ENCODE measurements at places on chromosomes 6 and 20. TPM values are rescaled to one million over a fixed set of nuclear protein-coding genes. Genes with fewer than 3 reads are reported as not detected.

Gene SLC26A8
- total RNA-seq: not detected

Gene SEL1L2
- total RNA-seq: not detected

Gene CNR1
- total RNA-seq: not detected

Gene PRL
- not detected for total RNA-seq

Gene FERMT1
- 0.32 TPM for total RNA-seq

Gene CRISP2
- total RNA-seq: not detected

Gene OR2H1
- not detected for total RNA-seq

Gene MPIG6B
- total RNA-seq: 0.16 TPM

Gene DNMT3B
- 2.6 TPM for total RNA-seq

Gene C4B
- 3.0 TPM for total RNA-seq

Gene LY6G5C
- 2.3 TPM for total RNA-seq

Gene PKIB
- total RNA-seq: 0.52 TPM

DNA sequence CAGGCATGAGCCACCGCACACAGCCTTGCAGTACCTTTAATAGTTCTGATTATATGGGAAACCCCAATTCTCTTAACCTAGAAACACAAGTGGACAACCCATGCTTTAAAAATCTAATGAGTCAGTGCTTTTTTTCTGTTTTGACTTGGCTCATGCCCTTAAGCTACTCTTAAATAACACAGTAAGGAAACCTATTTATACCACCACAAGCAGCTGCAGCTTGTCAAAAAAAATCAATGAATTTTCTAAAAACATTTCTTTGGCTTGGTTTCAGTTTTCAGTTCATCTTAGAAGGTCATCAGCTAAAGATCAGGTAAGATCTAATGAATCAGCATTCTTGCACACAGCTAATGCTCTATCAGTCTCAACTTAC, 124.1 kb upstream of the DST start:
- DNase-seq: no peak

DNA sequence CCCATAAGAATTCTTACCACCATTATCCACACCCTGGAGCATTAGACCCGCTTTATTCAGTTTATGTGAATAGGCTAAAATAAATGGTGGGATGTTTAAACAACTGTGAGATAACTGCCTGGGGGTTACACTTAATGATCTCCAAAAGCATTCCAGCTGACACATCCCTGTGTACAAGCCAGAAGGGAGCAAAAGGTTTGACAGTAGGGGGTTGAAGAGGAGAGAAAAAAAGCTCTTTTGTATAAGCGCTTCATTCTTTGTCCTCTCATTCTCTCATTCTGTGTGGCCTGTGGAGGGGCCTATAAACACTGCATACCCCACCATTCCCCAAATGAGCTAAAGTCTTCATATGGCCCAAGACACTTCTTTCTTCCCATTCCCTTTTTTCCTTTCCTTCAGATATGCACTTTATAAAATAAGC, 30.8 kb upstream of the COL21A1 start:
- DNase-seq: no peak

GRCh38 chr6:45946887-45947286, 68.8 kb downstream of the CLIC5 start:
- DNase-seq: no peak

DNA sequence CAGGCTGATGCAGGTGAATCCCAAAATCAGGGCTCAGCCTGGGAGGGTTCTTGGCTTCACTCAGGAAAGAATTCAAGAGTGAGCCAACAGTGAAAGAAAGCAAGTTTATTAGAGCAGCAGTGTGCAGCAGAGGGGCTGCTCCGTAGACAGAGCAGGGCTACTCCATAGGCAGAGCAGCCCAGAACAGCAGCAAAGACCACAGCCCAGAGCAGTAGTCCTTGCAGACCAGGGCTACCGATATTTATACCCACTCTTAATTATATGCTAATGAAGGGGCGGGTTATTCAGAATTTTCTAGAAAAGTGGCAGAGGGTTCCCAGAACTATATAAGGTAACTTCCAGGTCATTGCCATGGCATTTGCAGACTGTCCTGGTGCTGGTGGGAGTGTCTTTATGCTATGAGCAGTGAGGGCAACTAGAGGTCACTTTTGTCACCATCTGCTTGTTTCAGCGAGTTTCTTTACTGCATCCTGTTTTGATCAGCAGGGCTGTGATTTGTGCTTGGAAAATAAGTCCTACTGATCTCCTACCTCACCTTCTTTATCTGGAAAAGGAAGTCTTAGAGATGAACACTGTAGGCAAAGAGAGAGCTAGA, 39.8 kb upstream of the PTPN1 start:
- DNase-seq: no peak

DNA sequence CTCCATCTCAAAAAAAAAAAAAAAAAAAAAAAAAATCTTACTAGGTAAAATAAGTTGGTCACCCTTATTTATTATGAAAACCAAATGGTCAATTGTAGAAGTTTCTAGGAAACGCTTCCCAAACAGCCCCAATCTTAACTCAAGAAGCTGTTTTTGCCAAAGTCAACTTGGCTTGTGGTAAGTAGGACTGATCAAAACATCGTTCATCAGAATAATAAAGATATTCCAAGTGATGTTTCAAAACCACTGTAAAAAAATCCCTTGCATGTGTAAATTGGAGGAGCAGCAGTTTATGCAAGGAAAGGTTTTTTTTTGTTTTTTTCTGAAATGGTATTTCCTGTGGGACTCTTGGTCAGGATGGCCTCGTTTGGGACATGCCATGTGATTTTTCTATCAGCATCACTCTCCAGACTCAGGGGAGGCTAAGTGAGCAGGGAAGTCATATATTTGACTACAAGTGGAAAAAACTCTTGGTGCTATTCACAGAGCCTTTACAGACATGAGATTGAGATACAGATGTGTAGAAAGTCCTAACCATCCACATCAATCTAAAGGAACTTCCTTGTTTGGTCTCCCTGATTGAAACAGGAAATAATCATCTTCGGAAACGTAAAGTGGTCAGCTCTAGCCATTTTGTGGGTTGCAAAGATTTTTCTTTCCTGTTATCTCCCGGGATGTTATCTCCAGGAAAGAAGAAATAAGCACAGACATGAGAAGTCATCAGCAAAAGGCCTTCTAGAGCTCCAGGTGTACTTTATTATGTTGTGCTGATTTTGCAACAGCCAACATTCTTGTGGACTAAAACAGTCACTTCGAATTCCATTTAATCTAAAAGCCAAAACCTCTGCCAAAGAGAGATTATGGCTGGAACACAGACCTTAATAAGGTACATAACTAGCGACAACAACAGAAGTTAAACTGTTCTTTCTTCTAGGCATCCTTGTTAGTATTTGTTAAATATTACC, 177.8 kb downstream of the EDN1 start:
- no peak for DNase-seq

- DNase-seq: no peak
Measured at GRCh38 chr6:36851149-36851614, 11.9 kb upstream of the CPNE5 start.

DNA sequence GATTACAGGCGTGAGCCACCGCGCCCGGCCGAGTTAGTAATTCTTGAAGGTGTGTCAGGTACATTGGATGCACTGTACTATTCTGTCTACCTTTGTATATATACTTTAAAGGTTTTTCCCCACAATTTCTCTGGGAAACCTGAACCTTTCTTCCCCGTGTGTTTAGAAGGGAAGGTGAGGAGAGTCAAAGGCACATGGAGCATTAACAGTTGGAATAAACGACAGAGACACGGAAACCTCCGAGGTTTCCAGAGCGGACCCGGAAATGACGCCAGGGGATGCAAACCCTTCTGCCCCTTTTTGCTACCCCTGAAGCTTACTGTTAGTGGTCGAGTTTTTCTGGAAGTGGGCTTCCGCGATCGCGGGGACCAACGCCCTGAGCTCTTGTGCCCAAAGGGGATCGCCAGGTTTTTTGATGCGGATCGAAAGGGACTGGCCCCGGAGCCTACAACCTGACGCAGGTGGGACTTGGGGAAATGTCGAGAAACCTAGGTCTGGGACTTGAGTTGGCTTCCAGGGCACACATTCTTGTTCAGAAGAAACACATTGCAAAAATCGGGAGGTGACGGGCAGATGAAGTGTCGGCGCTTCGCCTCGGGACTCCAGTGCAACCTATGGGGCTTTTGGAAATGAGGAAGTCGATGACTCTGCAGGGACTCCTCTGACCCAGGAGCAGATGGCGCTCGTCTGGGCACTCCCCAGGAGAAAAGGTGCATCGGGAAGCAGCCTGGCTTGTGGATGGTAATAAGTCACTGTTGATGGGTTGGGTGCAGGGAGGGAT, 218.2 kb downstream of the OR2B2 start:
- DNase-seq: peak; percentile 43

DNA sequence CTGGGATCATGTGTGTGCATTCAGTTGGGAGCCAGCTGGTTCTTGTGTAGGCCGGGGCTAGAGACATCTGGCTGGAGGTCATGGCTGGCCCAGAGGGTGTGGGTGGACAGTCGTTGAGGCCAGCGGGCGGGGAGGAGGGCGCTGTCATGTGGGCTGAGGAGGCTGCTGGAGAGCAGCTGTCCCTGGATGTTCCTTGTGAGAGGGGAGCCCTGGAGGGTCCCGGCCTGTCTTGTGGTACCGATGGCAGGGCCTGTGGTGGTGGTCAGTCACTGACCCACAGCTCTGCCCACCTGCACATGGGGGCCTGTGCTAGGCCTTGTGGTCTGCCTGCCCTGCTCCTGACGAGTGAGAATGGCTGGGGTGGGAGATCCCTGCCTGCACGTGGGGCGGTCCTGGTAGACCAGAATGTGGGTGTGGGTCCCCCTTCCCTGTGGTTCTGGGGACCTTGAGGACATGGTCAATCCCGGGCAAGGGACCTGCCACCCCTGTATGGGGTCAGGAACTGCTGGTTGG, 1.9 kb upstream of the C20orf204 start:
- DNase-seq: no peak

DNA sequence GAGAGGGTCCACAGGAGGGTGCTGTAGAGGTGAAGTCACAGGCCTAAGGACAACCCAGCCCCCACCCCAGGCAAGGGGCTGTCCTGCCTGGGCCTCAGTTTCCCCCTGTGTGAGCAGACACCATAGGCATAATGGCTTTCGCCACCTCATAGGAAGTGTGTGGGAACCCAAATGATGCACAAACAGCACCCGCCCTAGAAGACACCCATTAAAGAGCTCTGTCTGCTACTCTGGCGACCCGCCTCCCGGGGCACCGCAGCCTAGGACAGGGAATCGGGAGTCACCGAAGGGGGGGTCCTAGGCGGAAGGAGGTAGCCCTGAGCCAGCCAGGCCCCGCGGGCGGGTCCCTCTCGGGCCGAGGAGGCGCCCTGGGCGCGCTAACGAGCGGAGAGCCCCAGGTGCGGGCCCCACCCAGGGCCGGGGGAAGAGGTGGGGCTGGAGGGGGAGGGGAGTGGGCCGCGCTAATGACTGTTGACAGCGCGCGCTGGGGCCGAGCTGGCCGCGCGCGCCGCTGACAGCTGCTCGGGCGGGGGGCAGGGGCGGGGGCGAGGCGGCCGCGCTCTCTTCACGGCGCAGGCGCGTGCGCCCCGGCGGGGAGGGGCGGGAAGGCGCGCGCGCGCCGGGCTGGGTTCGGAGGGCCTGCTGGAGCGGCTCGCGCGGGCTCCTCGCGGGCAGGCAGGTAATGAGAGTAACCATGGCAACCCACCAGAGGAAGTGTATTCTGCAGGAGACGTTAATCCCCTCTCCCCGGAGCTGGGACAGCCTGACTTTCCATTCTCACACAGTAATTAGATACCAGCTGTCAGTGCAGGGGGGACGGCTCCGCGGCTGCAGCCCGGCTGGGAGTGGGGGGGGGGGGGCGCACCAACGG, 48.9 kb downstream of the NOL4L start:
- peak; percentile 82 for DNase-seq

DNA sequence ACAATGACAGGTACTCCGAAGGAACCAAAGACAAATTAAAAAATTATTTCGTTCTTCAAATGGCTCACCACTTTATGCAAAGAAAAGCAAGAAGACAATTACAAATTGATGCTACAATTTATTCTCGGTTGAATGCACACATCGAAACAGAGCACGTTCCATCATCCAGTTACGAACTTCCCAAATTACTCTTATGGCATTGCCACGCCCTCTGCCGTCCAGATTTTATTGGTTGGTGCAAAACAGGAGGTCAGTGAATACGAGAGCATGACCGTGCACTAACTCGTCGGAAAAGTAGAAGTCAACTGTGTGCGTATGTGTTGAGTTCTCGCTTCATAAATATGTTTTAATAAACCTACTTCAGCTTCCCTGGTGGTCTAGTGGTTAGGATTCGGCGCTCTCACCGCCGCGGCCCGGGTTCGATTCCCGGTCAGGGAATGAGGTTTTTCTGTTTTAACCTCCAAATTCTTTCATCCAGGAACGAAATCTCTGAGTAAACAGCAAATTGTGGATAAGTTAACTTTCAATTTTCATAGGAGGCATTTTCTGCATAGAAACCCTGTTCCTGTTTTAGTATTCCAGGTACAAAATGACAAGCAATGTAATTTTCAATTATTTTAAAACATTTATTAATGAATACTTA, 23.2 kb downstream of the ZNF311 start:
- peak; percentile 66 for DNase-seq

- DNase-seq: no peak
Measured at GRCh38 chr20:8800089-8800488, 268.8 kb upstream of the PLCB4 start.

DNA sequence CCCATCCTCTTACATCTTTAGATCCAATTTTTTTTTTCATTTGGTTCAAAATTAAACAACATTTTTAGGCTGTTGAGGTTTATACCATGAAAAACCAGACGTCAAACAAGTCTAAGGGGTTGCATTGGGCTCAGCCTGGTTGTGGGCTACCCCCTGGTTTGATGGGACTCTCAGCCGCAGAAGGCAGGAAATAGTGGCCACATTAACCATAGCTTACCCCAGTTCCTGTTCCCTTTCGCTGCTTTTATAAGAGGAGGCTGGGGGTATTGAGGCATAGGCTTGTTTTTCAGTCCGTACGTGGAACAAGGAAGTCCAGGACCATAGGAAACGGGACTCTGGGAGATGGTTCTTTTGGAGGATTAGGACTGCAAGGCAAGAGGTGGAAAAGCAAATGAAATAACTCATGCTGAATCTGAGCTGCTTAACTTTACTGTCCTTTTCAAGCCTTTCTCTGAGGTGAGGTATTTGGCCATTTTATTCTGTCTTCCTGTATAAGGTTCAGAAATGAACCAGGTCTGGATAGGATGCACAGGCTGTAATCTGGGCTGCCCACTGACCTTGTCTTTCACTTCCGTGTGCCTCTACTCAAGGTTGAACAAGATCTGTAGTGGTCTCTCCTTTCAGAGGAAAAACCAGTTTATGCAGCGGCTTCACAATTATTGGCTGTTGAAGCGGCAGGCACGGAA, 7.7 kb downstream of the BRPF3 start:
- DNase-seq: peak; percentile 52

GRCh38 chr6:87684895-87685654, 17.0 kb downstream of the AKIRIN2 start:
- no peak for DNase-seq

- DNase-seq: no peak
Measured at GRCh38 chr6:36349240-36349639, 12.6 kb upstream of the BNIP5 start.

GRCh38 chr20:45211569-45212474, 5.0 kb downstream of the SEMG1 start:
- no peak for DNase-seq

DNA sequence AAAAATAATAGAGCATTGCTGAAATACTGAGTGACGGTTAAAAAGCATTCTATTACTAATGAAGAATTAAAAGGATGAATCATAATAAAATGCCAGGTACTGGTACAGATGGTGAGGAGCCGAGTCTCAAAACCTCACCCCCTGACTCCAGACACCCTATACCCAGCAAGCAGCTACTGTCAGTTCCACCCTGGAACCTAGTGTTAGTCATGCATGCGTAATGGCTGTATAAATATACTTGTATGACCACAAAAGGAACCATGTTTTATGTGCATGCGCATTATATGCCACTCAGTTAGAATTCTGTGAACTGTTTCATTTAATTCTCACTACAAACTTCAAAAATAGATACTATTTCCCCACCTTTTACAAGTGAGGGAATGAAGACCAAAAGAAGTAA, 568.7 kb upstream of the RNF217 start:
- no peak for DNase-seq

- no peak for DNase-seq
Measured at GRCh38 chr20:62606551-62607201, 35.6 kb upstream of the SLCO4A1 start.

Measured in activated naive CD8-positive, alpha-beta T cell treated with anti-CD3 and anti-CD28 coated beads for 36 hours (primary cell).